ENCODE measurements at places on chromosomes 6 and 20.

- DNase-seq: no peak
These were observed 422 bp downstream of the NCR3 start for GRCh38 chr6:31592396-31592771.

GRCh38 chr20:18801516-18801915 is 12.1 kb upstream of the SCP2D1 start:
- no peak for DNase-seq

DNA sequence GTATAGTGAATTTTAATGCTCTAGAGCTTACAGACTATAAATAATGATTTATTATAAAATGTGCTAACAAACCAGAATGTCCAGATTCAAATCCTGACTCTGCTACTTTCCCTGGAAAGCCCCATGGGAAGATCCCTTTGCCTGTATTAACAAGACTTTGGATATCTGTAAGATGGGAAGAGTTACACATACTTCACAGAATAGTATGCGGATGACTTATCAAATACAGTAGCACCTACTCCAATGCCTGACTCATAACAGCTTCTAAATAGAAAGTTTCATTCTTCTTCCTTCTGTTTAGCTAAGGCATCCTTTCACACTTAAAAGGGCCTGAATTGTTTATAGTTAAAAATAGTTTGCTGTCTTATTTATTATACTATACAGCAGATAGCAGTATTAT is 166.3 kb downstream of the KCNQ5 start:
- DNase-seq: no peak

DNA sequence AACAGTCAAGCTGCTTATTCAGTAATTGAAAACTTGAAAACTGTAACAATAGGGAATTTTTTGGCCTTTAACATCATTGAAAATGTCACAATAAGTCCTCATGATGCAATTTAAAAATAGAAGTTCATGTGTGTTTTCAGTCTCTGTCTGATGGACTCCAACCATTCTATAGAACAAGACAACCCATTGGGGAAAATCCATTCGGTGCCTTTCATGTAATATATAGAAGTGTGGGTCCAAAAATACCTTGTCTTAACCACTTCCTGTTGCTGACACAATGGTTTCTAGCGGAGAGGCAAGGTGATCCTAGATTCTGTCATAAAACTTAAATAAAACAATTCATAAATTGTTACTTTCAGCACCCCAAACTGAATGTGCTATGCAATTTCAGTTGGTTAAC is 1131.3 kb upstream of the MAP3K7 start:
- DNase-seq: peak; percentile 5

DNA sequence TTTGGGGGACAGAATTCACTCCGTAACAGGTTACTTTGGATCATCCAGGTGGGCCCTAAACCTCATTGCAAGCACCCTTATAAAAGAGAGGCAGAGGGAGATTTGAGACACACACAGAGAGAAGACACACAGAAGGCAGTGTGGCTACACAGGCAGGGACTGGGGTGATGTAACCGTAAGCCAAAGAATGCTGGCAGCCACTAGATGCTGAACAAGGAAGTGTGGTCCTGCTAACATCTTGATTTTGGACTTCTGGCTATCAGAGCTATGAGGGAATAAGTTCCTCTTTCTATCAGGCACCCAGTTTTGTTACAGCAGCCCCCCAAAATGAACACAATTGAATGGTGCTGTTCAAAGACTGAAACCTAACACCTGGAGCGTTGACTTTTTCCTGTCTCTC is 191.3 kb upstream of the MYLIP start:
- DNase-seq: peak; percentile 44

GRCh38 chr6:125203395-125203794 is 49.8 kb downstream of the TPD52L1 start:
- no peak for DNase-seq

GRCh38 chr20:46006022-46006705 is 2.5 kb upstream of the MMP9 start:
- DNase-seq: no peak

GRCh38 chr6:161836643-161837448 is 563.0 kb upstream of the AGPAT4 start:
- DNase-seq: no peak

- DNase-seq: no peak
These were observed 18.4 kb downstream of the PHACTR2 start for GRCh38 chr6:143695969-143696663.

GRCh38 chr6:108250240-108250866 is 10.5 kb downstream of the SNX3 start:
- no peak for DNase-seq

- DNase-seq: no peak
These were observed 16.3 kb downstream of the ZNF133 start for GRCh38 chr20:18304618-18305017.

DNA sequence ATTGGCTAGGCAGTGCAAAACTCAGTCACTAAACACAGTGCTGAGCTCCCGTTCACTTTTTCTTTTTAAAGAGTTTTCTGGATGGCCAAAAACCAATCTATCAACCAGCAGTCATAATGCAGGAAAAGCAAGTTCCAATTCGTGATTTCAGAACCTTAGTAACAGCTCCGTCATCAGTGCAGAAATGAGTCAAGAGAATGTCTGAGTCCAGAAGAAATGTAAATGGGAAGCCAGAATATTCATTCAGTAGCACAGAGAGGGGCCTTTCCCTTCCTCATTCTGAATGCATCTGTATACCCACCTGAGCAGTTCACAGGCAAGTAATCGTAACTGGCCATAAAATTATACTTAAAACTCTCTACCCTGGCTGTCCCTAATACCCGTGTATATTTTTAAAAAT is 20.4 kb downstream of the HUS1B start:
- DNase-seq: no peak

GRCh38 chr20:41454250-41454649 is 87.6 kb upstream of the EMILIN3 start:
- DNase-seq: no peak

- DNase-seq: no peak
These were observed 790.1 kb upstream of the SLC35B3 start for GRCh38 chr6:9225441-9225871.

DNA sequence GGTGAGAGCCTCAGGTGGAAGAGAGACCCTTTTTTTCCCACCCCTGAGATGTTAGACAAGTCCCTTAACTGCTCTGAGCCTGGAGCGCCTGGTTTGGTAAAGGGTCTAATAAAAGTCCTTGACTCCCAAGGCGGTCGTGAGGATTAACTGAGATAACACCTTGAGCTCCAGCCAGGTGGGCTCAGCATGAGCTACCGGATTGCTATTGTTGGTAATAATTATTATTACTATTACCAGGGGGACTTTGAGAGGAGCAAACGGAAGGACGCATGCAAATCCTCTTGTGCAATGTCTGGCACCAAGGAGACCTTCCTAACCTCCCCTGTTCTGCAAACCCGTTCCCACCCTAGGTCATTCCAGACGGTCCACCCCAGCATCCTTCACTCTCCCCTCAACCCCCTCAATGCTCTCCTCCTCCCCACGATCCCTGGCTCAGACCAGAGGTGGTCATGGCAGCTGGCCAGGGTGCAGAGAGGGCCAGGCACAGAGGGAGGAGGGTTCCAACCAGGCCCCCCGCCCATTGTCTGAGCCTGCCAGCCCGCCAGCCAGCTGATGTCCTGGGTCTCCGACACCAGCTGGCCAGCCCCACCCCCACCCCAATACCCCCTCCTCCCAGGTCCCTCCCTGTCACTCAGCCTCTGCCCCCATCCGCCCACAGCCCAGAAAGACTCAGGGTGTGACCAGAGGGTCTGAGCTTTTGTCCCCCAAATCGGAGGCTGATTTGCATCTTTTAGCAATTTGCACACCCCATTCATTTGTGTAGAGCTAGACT is 14.3 kb upstream of the CBFA2T2 start:
- DNase-seq: no peak

DNA sequence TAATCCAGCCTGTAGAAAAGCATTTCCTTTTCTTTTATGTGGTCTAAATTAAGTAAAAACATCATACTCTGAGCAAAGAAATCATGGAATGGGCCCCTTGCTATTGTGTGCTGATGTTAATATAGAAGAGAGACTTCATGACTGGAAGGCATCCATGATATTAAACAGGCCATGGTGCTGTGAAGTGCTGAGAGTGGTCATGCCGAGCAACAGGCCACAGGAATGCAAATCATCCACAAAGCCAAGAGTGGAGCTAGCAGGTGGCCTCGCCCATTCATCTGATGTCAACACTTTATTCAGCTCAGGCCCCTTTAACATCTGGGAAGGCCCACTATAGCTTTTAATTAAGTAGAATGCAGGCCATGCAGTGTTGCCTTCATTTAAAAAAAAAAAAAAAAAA is 115.2 kb upstream of the HMGCLL1 start:
- no peak for DNase-seq

DNA sequence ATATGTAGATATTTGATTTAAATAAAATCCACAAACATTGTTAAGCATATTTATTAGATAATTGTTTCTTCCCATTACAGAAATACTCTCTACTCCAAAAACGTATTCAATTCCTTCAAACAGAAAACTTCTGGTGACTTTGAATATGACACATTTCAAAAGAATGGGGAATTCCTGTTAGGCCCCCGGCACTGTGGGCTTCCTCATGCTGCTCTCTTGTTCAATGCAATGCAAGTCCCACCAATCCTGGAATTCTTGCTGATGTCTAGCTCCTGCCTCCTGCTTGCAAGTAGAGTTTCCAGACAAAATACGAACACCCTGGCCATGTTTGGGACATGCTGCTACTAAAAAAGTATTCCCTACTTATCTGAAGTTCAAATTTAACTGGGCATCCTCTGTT is 544.1 kb downstream of the QKI start:
- no peak for DNase-seq

- no peak for DNase-seq
These were observed 178.4 kb upstream of the SUPT3H start for GRCh38 chr6:45555981-45556771.

DNA sequence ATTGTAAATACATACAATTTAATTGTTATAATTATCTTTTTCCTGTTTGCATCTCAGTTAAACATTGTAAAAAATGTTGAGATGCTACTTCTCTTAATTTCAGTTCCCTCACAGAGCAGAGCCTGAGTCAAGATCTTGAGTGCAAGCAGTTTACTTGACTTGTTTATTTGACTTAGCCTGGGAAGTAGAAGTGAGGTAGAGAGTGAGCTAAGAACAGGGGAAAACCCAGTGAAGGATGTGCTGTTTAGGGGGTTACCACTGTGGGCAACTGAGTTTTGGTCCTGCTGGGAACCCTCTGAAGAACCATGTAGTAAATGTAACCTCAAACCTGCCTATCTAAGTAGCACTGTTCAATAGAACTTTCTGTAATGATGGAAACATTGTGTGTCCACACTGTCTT is 495.2 kb upstream of the FLRT3 start:
- DNase-seq: no peak

GRCh38 chr6:145882121-145882531 is 67.5 kb upstream of the FBXO30 start:
- DNase-seq: no peak

GRCh38 chr6:155402656-155403304 is 52.9 kb downstream of the NOX3 start:
- DNase-seq: no peak

DNA sequence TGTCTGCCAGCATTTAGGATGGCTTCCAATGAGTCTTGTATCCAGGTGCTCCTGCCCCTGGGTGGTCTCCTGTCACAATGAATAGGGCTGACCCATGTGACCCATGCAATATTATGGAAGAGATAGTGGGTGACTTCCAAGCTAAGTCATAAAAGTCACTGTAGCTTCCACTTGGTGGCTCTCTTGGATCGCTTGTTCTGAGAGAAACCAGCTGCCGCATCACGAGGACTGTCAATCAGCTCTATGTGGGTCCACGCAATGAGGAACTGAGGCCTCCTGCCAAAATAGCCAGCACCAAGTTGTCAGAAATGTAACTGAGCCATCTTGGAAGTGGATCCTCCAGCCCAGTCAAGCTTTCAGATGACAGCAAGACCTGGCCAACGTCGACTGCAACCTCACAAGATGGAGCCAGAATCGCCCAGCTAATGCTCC is 14.9 kb upstream of the MATN4 start:
- peak; percentile 76 for DNase-seq

DNA sequence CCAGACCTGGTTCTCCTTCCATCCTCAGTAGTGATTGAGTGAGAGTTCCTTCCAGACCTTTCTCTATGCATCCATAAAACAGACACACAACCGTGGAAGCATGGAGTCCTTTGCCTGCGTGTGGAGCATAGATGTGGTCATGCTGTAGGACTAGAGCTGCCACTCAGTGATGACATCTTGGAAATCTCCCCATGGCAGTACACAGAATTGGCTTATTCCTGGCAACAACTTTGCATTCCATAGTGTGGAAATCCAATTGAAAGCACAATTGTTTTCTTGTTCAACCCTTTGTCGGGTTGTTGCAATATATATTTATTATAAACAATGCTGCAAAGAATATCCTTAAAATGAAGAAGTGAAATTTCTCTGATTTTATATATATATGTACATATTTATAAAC is 547.8 kb downstream of the CDH26 start:
- no peak for DNase-seq

GRCh38 chr20:45917790-45918141 is 5.8 kb upstream of the PLTP start:
- DNase-seq: no peak

DNA sequence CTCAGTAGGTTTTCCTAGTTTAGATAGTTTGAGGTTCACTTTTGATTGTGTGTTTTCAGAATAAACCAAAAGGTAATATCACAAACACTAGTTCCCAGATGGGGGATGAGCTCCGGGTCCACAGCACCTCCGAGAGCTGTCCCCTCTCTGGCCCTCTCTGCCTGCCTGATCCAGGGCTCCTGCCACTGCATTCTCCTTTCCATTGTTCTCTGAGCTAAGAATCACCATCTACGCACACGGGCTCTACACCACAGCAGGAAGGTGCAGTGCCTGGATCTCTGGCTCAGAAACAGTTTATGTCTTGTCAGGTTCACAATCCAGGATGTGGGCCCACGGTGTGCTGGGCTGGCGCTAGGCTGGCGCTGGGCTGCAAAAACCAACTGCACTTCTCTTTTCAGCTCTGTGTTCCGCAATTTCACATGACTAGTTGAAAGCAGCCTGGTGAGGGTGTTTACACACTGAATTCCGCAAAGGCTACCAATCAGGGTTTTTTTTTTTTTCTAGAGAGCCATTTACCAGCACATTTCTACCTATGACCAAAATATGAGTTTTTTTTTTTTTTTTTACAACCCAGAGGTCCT is 167.5 kb downstream of the SOD2 start:
- no peak for DNase-seq

DNA sequence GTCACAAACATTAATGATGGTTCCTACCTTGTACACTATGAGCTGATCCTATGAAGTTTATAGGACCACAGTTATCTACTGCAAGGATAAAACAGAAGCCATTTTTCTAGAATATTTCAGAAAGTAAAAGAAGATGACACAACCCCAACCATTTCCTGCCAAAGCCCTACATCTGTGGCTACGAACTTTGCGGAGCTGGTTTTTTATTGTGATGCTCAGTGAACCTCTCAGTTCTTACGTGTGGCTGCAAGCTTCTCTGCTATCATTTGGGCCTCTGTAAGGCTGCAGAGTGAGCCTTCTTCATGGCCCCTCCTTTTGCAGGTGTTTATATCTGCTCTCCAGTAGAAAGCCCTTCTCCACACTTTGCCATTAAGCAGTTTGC is 17.8 kb upstream of the TAGAP start:
- DNase-seq: no peak
